Panc1 (cell line): ENCODE measurements at places on chromosomes 12 and 14. TPM values are rescaled to one million over a fixed set of nuclear protein-coding genes. Genes with fewer than 3 reads are reported as not detected.

DNA sequence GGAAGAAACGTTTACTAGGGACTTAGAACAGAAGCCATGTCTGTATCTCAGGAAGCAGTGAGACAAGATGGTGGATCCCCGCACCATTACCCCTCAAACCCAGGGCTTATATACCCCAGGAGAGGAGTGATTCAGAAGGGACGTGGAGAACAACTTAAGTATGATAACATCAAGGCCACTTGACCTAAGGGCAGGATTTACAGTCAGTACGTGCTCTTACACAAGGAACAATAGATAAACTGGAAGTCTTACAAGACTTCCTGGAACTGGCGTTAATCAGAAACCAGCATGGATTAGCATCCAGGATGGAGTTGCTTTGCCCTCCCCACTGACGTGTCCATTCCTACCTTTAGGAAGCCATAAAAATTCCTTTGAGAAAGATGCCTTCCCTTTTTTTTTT lies 8.6 kb upstream of the ETFBKMT start:
- DNase-seq = no peak
- no peak overlapping the region for H3K4me3 ChIP-seq
- 0 out of 2 replicates have a peak, but pooled peaks cover 3% of the 10 kb centered on the region for H3K4me1 ChIP-seq
- H3K36me3 ChIP-seq = no peaks in the 10 kb centered on the region

DNA sequence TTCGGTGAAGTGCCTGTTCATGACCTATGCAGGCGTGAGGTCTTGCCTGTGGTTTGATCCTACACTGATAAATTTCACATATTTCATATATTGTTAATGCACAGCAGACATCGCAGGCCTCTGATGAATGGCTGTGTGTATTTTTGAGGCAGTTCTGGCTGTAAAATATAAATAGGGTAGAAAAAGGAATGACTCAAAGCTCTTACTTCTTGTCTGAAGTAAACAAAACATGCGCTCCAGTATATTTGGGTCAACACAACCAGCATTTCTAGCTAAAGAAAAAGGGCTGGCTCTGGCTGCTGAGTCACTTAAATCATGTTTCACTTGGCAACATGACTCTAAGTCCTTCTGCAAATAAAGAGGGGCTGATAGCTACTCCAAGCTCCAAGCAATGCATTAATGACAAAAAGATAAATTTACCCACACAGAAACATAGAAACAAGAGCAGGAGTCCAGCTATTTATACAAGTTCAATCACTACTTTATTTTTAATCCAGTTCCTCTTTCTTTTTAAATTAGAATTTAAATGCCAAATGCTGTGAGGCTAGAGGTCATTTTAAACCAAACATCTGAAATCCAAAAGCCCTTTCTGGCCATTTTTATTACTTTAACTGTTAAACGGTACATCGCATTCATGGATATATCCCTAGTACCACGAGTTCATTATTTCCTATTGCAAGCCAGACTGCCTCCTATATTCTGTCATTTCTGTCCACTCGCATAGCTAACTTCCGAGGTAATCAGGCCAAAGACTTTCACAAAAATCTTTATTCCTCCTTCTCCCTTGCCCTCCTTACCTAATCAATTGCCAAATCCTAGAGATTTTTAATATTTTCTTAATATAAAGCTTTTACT lies 54.3 kb upstream of the TMCC3 start:
- no peaks in the 10 kb centered on the region for H3K36me3 ChIP-seq
- no peak for DNase-seq
- H3K4me1 ChIP-seq = no peaks in the 10 kb centered on the region
- H3K4me3 ChIP-seq = no peak overlapping the region
- H3K27me3 ChIP-seq = no peaks in the 10 kb centered on the region; the same call in 1 of the 2 replicates

Gene MYF6
- total RNA-seq = not detected

DNA sequence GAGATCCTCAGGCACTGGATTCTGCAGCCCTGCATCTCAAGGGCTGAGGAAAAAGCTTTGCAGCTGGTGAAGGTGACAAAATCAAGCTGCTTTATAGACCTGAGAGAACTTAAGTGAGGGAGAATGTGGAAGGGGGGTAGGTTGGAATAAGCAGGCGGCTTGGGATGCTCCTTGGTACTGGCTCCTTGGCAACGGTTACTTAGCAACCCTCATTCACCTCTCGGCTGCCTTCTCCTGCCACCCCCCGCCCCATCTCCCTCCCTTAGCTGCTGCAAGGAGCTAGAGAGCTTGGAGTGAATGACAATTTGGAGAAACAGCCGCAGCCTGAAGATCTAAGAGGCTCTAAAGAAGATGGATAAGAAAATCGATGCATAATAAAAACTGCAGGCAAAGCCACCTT lies 44.1 kb upstream of the CISTR start:
- no peaks in the 10 kb centered on the region for H3K36me3 ChIP-seq
- no peak for DNase-seq
- no peak overlapping the region for H3K27ac ChIP-seq
- no peaks in the 10 kb centered on the region for H3K27me3 ChIP-seq
- H3K4me1 ChIP-seq = no peaks in the 10 kb centered on the region; the same call in 1 of the 2 replicates

Gene GATC
- 34.7 TPM for total RNA-seq

Gene CLMN
- 34.9 TPM for total RNA-seq

- H3K4me1 ChIP-seq = peaks cover 23% of the 10 kb centered on the region
- no peaks in the 10 kb centered on the region for H3K36me3 ChIP-seq
- H3K27me3 ChIP-seq = no peaks in the 10 kb centered on the region
Observed at GRCh38 chr12:67649570-67650387, 1.2 kb downstream of the DYRK2 start.

Gene PTCSC3
- total RNA-seq = not detected

GRCh38 chr14:34043627-34044372 lies 92.9 kb upstream of the EGLN3 start:
- no peaks in the 10 kb centered on the region for H3K36me3 ChIP-seq
- DNase-seq = no peak
- H3K4me3 ChIP-seq = no peak overlapping the region
- H3K27ac ChIP-seq = no peak overlapping the region
- H3K4me1 ChIP-seq = no peaks in the 10 kb centered on the region
- H3K27me3 ChIP-seq = no peaks in the 10 kb centered on the region

GRCh38 chr14:58639842-58640484 lies 2.2 kb downstream of the DACT1 start:
- DNase-seq = peak; percentile 27
- no peaks in the 10 kb centered on the region for H3K4me1 ChIP-seq
- H3K27ac ChIP-seq = no peak overlapping the region
- peaks cover 20% of the 10 kb centered on the region for H3K27me3 ChIP-seq
- H3K4me3 ChIP-seq = no peak overlapping the region
- H3K36me3 ChIP-seq = no peaks in the 10 kb centered on the region

Gene KLRK1
- 0.95 TPM for total RNA-seq

Gene KERA
- total RNA-seq = not detected

DNA sequence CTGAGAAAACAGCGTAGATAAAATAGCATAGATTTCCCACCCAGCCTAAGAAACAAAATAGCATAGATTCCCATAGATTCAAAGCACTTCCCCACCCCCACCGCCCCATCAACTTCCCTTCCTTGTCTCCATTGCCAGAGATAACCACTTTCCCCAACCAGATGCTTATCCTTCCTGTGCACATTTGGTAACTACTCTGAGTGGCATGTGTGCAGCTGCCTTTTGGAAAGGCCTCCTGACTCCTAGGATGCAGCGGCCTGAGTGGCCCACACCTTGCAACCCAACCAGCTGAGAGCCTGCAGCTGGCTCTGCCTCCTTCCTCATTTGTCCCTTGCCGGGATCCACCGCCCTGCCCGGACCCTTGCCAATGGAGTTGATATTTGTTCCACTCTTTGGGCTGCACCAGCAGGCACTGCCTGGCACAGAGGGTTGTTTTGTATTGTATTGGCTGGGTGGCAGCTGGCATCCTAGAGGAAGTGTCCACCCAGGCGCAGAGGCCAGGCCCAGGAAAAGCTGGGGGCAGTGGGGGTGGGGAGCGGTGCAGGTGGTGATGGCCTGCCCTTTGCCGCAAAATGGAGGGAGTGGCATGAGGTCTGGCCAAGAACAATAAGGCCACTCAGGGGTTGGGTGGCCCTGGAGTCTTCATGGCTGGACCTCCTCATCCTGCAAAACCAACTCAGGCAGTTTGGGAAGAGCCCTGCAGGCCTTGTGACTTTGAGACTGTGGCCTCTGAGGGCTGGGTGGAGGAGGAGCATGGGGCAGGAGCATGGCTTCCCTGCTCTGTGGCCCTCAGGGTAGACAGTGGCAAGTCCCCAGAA lies 4.9 kb downstream of the SLC48A1 start:
- H3K27me3 ChIP-seq = no peaks in the 10 kb centered on the region
- H3K4me1 ChIP-seq = peaks cover 33% of the 10 kb centered on the region
- no peak overlapping the region; the same call in 1 of the 2 replicates for H3K27ac ChIP-seq

DNA sequence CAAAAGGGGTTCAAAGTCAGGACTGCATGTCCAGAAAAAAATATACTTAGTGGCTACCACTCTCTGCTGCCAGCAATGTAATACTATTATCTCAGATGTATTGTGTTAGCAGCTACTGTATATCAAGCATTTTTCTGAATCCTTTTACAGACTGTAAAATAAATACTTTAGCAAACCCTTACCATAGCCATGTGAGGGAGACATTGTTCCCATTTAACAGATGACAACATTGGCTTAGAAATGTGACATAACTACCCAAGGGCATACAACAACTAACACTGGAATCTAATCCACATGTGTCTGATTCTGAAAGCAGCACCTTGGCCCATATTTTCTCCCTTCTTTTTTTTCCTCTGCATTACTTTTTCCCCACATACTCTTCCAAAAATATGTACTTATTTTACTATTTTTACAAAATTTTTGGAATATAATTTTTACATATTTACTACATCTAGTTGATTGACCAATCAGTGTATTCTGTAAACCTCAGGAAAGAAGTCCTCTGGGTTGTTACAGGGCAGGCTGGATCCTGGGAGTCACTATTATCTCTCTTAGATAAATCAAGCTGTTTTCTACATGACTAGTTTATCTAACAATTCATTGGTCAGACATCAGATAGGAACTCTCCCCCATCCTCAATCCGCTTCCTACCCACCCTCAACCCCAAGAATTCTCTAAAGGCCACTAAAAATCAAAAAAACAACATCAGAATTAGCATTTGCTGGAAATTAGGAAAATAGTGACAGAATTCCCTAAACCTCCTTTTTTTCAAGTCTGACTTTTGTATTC lies 154.1 kb downstream of the BTG1 start:
- no peaks in the 10 kb centered on the region for H3K36me3 ChIP-seq
- H3K4me3 ChIP-seq = no peak overlapping the region
- no peaks in the 10 kb centered on the region for H3K27me3 ChIP-seq
- DNase-seq = no peak
- no peak overlapping the region for H3K27ac ChIP-seq
- no peaks in the 10 kb centered on the region for H3K4me1 ChIP-seq

Gene SPTB
- 0.13 TPM for total RNA-seq

GRCh38 chr12:68175557-68176061 lies 16.1 kb upstream of the IFNG start:
- 0 out of 2 replicates have a peak, but pooled peaks cover 2% of the 10 kb centered on the region for H3K27me3 ChIP-seq
- H3K4me3 ChIP-seq = no peak overlapping the region
- H3K4me1 ChIP-seq = no peaks in the 10 kb centered on the region
- no peak for DNase-seq
